ENCODE measurements at places on chromosomes 2 and 18.

GRCh38 chr2:203112342-203112741 is 97.7 kb downstream of the NBEAL1 start:
- no peak for DNase-seq

GRCh38 chr2:63628403-63628942 is 39.7 kb downstream of the MDH1 start:
- DNase-seq = no peak

DNA sequence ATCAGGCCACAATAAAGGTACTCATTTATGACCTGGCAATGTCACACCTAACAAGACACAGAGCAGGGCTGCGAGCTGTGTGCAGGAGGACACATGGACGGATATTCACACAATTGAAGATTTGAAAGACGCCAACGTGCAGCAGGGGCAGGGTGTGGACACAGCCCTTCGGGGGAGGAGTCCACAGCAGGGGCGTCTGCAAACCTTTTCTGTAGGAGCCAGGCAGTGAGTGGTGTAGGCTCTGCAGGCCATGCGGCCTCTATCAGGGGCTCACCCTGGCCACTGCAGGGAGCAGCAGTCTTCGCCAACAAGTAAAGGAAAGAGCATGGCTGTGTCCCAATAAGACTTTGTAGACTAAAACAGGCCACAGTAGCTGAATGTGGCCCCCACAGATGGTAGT is 125.7 kb upstream of the SNTG2 start:
- DNase-seq = no peak

DNA sequence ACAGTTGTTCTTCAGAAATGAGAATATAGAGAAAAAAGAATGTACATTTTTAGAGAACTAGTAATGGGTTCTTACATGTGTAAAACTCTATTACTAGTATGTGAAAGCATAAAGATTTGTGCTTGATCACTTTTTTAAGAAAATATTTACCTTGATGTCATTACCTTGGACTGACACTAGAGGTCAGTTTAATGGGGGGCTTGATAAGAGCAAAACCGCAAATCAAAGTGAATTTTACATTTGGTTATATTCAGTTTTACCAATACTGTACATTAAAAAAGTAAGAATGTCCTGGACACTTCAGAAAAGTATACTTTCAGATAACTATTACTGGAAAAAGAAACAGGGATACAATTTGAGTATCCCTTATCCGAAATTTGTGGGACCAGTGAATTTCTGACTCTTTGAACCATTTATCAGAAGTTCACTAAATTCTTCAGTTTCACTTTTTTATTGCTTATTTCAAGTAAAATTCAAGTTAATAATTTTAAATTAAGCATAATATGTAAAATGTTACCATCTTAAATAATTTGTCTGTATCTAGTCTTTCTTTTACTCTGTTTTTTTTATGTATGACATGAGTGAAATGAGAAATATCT is 1149.5 kb downstream of the DSC3 start:
- no peak for DNase-seq

- DNase-seq = no peak
Measured at GRCh38 chr18:39872651-39873050, 2082.4 kb upstream of the PIK3C3 start.

- DNase-seq = no peak
Measured at GRCh38 chr2:58447586-58447985, 206.5 kb upstream of the FANCL start.

DNA sequence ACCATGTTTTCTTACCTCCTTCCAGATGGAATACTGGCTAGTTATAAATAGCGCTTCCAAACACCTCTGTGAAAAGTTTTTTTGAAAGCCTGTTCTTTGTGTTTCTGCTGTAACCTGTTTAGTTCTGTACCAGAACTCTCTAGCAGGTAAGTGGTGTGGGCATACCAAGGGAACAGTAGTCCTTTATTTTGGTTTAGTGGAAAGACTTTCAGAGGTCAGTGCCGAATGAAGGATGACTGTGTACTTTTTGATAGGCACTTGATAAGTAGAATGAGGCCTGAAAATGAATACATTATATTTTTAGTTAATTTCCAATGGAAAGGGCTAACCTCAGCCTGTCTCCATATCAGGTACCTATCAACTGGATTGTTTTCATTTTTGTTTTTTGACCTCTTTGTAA is 27.6 kb upstream of the ASB1 start:
- no peak for DNase-seq

GRCh38 chr2:17517481-17518211 is 594 bp downstream of the RAD51AP2 start:
- no peak for DNase-seq

DNA sequence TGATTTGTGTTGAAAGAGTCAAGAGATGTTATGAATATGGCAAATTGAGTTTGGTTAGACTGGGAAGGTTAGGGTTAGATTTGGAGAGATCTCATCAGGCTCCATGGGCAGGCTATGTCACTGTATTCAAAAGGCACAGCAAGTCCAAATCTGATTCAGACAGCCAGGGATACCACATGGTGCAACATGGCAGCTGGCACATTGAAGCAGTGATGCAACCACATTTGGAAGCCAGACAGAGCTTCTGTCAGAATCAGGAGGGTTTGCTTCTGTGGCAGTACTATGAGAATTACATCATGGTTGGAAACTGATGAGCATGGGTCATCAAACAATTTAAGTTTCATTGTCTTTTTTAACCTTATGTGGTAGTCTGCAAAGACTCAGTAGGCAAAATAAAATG is 772.2 kb downstream of the SUCLG1 start:
- DNase-seq = no peak

DNA sequence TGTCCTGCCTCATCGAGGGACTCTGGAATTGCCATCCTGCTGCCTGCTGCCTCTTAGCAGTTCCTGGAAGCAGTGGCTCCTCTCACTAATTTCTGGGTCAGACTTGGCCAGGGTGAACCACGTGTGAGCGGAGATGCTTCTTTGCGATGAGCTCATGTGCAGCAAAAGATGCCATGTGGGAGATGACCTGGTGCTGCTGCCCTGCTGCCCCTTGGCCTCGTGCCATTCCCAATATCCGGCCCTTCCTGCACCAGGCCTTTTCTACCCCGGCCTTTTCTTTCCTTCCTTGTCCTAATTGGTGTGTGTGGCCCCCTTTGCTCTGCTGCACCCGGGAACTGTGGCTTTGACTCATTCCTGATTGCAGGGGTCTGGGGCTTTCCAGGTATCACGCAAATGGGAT is 296.9 kb upstream of the HS6ST1 start:
- no peak for DNase-seq

DNA sequence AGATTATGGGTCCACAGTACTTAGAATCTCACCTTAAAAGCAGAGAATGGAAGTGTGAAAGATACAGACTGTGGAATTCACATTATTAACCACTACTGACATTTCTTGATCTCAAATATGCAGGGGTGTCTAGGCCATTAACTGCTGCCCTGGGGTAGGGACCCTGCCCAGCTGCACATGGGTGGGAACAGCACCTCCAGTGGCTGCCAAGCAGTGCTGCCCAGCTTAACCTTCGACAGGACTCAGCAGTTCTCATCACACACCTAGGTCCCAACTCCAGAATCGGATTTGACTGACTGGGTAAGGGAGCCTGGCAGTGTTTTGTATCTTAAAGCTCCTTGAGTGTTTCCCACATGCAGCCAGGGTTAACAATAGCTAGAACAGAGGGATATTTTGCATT is 14.9 kb downstream of the ERFE start:
- no peak for DNase-seq

GRCh38 chr2:7994397-7994951 is 687.4 kb upstream of the ID2 start:
- no peak for DNase-seq

- DNase-seq = no peak
Measured at GRCh38 chr2:19576411-19576810, 218.0 kb upstream of the OSR1 start.

- DNase-seq = no peak
Measured at GRCh38 chr2:207911856-207912255, 113.5 kb downstream of the PLEKHM3 start.

DNA sequence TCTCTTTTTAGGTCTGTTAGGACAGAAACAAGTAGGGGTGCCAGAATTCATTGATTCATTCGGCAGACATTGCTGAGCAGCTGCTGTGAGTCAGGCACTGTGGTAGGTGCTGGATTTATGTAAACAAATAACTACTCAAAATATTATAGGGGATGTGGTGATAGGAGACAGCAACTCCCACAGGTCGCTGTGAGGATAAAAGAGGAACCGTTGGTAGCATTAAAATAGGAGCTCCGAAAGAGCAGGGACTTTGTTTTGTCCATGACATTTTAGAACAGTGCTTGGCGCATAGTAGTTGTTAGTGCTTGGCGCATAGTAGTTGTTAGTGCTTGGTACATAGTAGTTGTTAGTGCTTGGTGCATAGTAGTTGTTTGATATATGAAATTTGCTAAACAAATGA is 29.2 kb downstream of the ATP6V1C2 start:
- DNase-seq = peak; percentile 11

DNA sequence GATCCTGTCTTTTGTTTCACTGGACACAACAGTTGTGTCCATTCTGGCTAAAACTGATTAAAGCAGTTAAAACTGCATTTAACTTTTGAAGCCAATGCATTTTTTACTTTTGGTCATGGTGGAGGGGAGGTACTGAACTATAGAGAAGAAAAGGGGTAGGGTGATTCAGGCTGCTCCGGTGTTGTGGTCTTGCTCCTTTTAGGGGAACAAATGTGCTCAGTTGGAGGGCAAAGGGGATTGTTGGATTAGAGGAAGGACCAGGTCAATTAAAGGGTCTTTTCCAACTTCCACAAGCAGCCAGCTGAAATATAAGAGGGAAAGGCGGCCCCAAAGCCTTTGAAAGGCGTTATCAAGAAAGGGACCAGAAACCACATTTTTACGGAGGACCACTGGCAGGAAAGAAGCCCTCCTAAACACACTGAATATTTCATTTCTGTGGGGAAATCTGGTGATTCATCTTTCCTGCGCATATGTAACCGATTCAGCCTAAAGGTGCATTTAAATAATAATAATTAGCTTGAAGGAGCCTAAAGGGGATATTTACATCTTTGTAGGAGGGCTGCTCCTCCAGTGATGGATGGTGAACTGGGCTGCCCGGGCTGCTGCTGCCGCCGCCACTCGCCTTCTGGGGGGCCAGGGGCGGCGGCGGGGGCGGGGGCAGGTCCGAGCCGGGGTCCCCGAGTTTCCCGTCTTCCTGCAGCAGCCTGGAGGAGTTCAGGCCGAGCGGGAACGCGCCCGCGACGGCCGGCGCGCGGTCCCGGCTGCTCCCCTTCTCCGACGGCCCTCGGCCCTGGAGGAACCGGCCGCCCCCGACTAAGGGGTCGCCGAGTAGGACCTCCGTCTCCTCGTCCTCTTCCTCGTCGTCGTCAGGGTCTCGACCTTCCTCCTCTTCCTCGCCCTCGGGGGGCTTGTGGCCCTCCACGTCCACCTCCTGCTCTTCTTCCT is 5.2 kb downstream of the SKOR2 start:
- no peak for DNase-seq

DNA sequence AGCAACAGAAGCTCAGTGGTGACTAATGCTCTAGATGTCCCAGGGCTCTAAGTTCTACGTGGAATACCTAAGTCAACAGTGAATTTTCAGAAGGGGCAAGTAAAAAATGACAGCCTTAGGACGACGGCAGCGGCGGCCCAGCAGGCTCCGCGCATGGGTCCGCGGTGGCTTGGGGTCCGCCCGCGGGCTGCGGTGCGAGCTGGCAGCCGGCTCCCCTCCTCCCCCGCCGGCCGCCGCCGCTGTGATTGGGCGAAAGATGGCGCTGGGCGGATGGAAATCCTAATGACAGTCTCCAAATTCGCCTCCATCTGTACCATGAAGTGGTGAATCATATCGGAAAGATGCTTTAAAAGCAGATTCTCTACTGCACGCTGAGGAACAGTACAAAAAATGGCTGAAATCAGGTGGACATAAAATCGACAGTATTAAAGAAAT is 74.7 kb downstream of the HNRNPLL start:
- peak; percentile 61 for DNase-seq

DNA sequence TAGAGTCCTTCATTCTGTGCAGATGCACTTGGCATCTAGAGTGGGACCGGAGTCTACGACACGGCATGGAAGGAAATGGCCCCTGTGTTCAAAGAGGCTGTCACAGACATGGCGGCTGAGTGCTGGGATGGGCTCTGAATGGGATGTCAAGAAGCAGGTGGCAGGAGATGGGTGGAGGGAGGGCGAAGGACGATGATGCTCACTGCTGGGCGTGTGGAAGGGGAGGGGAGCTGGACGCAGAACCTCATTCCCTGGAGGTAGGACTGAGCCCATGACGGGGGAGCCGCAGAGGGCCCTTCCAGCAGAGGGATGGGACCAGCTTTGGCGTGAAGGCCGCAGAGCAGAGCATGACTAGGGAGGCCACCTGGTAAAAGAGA is 18.8 kb upstream of the ALPI start:
- DNase-seq = no peak

DNA sequence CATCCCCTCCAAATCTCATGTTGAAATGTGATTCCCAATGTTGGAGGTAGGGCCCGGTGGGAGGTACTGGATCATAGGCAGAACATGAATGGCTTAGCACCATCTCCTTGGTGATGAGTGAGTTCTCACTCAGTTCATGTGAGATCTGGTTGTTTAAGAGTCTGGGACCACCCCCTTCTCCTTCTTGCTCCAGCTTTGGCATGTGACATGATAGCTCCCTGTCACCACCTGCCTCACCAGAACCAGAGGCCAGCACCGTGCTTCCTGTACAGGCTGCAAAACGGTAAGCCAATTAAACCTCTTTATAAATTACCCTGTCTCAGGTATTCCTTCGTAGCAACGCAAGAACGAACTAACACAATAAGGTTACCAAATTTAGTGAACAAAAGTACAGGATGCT is 95.4 kb downstream of the ZBTB7C start:
- DNase-seq = no peak

DNA sequence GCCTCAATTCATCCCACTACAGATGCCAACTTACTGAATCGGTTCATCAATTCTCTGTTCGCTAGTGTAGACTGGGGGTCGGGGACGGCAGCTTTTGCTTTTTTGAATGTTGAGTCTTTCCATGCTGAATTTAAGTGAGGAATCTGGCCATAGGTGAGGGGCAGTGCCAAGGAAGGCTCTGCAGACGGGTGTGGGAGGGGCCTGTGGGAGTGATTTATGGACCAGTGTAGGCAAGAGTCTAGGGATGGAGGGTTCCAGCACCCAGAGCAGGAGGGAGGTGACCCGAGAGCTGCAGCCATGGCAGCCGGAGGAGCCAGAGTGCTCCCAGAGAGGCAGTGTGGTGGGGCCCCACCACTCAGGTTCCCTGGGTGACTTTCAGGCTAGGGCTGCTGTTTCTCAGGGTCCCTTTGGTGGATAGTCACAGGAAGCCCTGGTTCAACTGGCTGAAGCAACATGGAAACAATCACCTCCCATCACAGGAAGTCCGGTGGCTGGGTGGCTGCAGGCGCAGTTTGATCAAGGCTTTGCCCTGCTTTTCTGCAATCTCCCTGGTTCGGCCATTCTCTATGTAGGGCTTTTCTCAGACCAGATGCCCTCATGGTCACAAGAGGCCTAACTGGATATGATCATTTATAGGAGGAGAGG is 16.9 kb upstream of the TEX44 start:
- DNase-seq = no peak

DNA sequence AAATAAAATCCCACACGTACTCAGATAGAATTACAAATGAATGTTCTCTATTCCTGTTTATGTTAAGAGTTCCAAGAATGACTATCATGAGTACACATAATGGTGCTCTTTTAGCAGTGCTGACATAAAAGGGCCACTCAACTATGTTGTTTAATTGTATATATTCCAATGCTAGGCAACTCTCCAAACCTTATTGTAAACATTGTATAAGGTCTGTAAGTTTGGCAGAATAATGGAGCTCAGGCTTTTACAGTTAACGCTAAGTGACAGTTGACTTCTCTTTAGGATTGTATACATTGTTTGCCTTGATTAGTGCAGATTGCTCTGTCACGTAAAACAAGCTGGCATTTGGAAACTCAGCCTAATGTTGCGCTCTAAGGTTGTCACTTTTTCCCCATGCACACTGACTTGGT is 20.8 kb downstream of the RBMS1 start:
- DNase-seq = peak; percentile 41

GRCh38 chr18:36083729-36084128 is 16.4 kb upstream of the RPRD1A start:
- no peak for DNase-seq
